ENCODE measurements at places on chromosomes 11 and 22. TPM values are rescaled to one million over a fixed set of nuclear protein-coding genes. Genes with fewer than 3 reads are reported as not detected.

GRCh38 chr11:46611526-46612304, 5.3 kb downstream of the HARBI1 start:
- no peak for DNase-seq

- peak; percentile 92 for DNase-seq
Measured at GRCh38 chr22:43789452-43789851, 22.7 kb downstream of the EFCAB6 start.

- DNase-seq: no peak
Measured at GRCh38 chr11:68340784-68341556, 28.6 kb downstream of the LRP5 start.

DNA sequence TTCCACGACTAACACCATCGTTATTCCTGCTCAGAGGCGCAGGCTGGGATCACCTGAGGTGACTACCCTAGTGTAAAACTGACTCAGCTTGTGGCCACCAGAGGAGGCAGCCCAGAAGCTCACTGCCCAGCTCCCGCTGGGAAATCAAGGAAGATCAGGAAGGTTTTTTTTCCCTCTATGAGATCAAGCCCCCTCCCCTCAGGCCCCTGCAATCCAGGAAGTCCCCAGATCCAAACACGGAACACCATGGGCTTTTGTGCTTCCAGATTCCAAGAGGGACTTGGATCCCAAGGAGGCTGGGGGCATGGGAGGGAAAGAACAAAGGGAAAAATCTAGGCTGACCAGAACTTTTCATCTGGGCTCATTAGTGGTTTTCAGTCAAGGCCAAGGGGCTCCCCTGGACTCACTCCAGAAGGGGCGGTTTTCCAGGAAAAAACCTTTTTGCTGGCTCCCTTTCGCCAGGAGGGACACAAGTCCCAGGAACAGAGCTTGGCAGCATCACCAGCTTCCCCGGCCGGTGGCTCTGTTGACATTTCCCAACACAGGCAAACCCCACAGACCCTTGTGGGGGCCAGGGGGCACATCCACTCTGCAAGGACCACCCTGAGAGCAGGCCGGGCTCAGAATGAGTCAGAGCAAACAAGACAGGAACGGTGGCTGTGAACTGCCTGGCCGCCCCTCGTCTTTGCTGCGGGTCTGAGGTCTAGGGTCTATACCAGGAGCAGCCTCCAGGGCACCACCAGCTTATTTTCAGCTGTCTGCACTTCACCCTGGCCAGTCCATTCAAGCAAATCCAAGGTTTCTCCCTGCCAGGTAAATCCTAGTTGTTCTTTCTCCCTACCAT, 36.8 kb downstream of the MYH9 start:
- DNase-seq: no peak

- DNase-seq: no peak
Measured at GRCh38 chr11:69896250-69896649, 77.0 kb upstream of the FGF3 start.

GRCh38 chr11:10455637-10456487, 798 bp downstream of the AMPD3 start:
- peak; percentile 94 for DNase-seq

DNA sequence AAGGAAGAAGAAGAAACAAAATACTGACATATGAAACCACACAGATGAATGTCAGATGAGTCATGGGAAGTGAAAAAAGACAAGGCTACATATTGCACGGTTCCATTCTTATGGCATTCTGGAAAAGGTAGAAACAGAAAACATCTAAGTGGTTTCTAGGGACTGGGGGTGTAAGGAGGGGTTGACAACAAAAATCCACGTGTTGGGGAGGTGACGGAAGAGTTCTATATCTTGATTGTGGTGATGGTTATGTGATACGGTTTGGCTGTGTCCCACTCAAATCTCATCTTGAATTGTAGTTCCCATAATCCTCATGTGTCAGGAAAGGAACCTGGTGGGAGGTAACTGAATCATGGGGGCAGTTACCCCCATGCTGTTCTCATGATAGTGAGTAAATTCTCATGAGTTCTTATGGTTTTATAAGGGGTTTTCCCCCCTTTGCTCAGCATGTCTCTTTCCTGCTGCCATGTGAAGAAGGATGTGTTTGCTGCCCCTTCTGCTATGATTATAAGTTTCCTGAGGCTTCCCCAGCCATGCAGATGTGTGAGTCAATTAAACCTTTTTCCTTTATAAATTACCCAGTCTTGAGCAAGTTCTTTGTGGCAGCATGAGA, 6.4 kb upstream of the ARFGAP3 start:
- no peak for DNase-seq

Gene AIP
- 68.1 TPM for total RNA-seq

Gene IL18
- total RNA-seq: 6.8 TPM

DNA sequence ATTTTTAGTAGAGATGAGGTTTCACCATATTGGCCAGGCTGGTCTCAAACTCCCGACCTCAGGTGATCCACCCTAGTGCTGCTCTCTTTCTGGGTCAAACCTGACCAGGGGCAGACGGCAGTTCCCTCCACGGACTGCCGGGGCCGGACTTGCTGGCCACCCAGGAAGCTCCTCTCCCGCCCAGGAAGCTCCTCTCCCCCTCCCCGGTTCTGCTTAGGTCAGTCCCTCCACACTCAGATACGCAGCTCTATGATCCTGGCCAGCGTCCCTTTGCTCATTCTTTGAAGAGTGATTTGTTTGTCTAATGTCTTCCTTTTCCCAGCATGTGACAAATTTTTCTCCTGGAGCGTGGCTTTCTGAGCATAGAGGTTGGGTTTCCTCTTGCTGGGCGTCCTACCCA, 125.3 kb upstream of the B3GAT1 start:
- DNase-seq: no peak

Gene FAM111B
- not detected for total RNA-seq

- no peak for DNase-seq
Measured at GRCh38 chr11:93063086-93063485, 93.6 kb downstream of the MTNR1B start.

Gene MRGPRX4
- total RNA-seq: not detected

DNA sequence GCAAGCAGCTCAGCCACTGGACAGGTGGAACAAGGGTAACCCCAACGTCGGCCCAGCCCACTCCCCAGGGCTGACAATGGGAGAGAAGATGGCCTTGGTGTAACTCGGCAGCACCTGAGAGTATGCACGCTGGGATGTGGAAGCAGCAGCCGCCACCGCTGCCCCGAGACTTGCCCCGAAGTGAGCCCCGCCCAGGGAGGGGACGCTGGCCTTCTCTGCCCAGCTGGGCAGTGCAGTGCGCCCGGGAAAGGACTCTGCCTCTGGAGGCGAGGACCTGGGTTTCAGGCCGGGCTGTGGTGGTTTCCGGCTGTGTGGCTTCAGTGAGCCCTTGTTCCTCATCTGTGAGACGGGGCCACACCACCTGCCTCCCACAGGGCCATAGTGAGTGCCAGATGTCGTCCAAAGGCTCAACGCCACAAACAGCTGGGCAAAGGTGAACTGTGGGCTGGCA, 8.6 kb upstream of the POLDIP3 start:
- DNase-seq: no peak

GRCh38 chr11:110072930-110073329, 20.3 kb upstream of the ZC3H12C start:
- DNase-seq: no peak

DNA sequence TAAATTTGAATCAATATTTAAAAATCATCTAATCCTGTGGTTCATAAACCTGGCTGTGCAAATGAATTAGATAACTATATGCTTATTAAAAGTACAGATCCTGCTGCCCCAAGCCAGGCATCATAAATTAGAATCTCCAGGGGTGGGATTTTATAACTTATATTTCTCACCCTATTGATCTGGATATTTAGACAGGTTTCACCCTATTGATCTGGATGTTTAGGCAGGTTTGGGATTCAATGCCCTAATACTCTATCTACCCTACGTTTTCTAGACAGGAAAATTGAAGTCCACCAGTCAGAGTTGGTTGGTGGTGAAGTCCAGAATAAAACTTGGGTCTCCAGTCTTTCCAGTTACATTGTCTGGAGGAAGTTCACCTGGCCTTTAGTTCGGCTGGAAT, 2.6 kb downstream of the OR8B8 start:
- no peak for DNase-seq

DNA sequence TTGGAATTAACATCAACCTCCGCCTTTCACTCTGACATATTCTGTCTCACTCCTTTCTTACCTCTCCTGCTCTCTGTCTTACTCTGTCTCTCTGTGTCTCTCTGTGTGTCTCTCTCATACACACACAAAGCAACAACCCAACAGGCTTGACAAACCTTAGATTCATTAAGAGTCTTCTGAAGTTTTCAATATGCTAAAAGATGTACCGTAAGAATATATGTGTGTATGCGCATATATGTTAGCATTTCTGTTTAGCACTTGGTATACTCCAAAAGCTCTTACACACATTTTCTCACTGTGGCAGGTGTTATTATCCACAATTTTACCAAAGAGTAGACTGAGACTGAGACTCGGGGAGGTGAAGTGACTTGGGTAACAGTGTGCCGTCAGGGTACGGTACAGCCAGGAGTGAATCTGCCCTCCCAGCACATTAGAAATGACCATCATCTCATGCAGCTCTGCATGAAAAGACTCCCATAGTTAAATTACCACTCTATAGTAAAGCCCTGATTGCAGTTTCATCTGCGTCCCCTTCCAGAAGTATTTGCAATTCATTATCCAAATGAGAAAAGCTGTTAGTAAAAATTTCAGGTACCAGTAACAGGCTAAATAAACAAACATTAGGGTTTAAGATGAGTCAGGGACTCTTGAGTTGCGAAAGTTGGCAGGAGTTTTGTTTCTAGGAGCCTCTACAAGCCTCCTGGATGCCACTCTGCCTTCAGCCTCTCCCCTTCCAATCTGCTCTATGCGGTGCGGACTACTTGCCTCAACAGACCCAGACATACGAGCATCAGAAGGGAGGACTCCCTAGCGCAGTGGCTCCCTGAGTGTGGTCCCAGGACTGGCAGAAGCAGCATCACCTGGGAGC, 195.2 kb upstream of the TMEM45B start:
- DNase-seq: no peak

Gene MMP8
- total RNA-seq: 0.23 TPM

Gene RFPL3
- total RNA-seq: not detected

Gene CLP1
- total RNA-seq: 8.3 TPM

Gene RBMXL2
- total RNA-seq: not detected

- no peak for DNase-seq
Measured at GRCh38 chr11:62666259-62666926, 1.3 kb downstream of the CSKMT start.

Gene ARL2
- 156 TPM for total RNA-seq
